ENCODE measurements at places on chromosomes 1 and 21. TPM values are rescaled to one million over a fixed set of nuclear protein-coding genes. Genes with fewer than 3 reads are reported as not detected.

The SPRR1B gene
- total RNA-seq: not detected

DNA sequence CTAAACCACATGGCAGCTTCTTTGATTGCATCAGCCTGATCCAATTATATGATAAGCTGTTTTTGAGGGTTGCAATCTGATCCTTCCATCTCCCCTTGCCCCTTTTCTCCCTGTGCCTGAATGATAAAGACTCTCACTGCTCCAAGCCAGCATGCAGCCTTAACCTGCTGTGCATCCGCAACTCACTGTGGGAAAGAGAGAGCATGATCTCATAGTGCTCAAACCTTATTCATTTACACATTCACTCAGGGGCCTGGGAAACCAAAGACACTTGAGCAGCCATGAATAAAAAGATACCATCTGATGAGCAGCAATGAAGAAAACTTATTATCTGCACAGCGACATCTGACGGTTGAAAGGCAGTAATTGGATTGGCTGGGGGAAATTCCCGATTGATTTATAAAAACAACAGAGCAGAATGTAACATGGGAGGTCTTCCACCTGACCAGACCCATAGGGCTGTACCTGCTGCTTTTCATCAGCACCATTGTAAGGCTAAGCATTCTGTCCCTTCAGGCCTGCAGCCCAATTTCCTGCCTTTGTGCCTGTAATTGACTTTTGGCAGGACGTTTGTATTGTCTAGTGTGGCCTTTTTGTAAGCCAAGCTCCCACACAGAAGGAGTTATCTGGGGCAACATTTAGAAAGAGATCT, 62.5 kb downstream of the KIAA0040 start:
- no peak for DNase-seq

The SPRR5 gene
- not detected for total RNA-seq

The NES gene
- total RNA-seq: 60.4 TPM

- DNase-seq: no peak
Observed at GRCh38 chr1:167695147-167695546, 26.6 kb upstream of the MPZL1 start.

The CLCA2 gene
- 0.22 TPM for total RNA-seq

DNA sequence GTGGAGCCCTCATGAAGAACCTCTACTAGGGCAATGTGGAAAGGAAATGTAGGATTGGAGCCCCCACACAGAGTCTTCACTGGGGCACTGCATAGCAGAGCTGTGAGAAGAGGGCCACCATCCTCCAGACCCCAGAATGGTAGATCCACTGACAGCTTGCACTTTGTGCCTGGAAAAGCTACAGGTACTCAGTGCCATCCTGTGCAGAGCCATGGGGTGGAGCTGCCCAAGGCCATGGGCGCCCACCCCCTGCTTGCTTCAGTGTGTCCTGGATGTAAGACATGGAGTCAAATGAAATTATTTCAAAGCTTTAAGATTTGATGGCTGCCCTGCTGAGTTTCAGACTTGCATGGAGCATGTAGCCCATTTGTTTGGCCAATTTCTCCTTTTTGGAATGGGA, 17.2 kb upstream of the TSHB start:
- DNase-seq: no peak

DNA sequence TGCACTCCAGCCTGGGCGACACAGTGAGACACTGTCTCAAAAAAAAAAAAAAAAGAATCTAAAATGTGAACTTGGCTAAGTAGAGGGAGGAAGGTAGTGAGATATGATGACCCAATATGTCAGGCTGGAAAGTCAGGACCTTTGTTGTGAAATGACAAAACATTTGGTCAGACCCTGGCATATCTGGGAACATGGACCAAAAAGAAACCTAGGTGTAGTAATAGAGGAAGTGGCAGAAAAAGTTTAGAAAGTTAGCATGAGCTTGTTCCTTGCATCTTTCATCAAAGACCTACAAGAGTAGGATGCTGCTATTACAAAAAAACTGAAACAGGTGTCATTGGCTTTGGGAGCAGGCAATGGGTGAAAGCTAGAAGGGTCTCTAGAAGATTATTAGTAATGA, 7.3 kb upstream of the S100A3 start:
- no peak for DNase-seq

DNA sequence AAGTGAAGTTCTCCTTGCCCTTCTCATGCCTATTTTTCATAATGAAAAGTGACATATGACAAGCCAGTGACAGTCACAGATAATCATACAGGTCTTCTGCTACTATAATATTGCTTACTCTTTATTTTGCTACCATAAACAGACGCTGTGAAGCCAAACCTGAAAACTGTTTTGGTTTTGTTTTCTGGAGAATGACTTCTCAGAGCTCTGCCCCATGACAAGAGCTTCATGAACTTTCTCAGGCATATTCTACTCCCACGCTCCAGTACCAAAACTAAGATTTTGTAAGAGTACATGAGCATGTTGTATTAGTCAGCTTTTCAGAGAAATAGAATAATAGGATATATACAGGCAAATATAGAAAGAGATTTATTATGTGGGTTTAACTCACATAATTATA, 64.3 kb upstream of the VTCN1 start:
- DNase-seq: no peak

- no peak for DNase-seq
Observed at GRCh38 chr1:209854196-209854595, 26.4 kb downstream of the UTP25 start.

GRCh38 chr1:177505905-177506590, 335.3 kb downstream of the BRINP2 start:
- DNase-seq: no peak

DNA sequence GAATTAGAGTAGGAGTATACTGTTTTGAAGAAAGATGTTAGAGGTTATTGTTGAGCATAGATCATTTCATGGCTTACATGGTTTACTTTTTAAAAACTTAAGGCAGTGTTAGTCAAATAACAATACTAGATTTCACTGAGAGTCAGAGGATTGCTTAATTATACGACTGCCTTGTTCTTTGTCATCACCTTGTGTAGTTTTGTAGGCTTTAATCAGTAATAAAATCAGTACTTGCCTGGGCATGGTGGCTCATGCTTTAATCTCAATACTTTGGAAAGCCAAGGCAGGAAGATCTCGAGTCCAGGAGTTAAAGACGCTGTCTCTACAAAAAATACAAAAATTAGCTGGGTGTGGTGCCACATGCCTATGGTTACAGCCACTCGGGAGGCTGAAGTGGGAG, 41.3 kb upstream of the GPR52 start:
- DNase-seq: no peak

The POU3F1 gene
- total RNA-seq: not detected

DNA sequence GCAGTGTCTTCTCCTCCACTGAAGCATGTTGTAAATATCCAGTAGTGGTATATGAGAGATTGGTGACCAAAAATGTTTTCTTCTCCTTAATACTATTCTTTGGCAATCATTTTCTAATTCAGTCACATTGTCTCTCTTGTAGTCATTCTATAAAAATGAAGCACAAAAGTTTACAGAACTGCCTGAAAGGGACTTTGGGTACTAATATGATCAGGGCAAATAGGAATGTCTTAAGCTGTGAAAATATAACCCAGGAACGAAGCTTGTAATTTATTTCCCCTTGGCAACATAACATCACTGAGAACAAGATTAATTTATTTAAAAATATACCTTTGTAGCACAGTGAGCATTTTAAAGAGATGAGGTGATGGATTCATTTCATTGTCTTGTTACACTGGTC, 4.9 kb downstream of the B3GALT2 start:
- no peak for DNase-seq

DNA sequence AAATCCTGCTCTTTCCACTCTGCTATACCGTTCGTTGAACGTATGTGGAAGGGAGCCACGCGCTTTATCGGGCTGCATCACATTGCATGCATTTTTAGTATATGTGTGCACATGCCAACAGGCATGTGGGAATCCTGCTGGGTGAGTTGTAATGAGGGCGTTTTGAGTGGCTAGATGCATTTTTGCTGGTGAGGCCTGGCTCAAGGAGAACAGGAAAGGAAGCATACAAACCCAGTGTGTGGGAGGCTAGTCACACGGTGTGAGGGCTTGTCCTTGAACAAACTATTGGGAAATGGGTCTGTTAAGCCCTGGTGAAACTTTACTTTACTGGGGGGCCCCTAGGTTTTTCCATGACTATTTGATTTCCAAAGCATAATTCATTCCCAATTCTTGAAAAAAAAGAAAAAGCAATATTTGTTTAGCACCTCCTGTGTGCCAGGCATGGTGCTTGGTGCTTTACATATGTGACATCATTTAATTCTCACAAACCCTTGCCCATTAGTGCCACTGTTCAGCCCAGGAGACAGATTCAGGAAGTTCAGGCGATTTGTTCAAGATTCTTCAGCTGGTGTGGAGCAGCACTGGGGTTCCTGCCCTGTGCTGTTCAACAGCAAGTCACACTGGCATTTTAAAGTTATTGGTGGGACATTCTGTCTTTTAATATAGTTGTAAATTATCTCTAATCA, 25.6 kb upstream of the JUN start:
- DNase-seq: no peak

GRCh38 chr1:230030122-230030821, 36.8 kb upstream of the GALNT2 start:
- no peak for DNase-seq

The TGFB2 gene
- total RNA-seq: 65.5 TPM

DNA sequence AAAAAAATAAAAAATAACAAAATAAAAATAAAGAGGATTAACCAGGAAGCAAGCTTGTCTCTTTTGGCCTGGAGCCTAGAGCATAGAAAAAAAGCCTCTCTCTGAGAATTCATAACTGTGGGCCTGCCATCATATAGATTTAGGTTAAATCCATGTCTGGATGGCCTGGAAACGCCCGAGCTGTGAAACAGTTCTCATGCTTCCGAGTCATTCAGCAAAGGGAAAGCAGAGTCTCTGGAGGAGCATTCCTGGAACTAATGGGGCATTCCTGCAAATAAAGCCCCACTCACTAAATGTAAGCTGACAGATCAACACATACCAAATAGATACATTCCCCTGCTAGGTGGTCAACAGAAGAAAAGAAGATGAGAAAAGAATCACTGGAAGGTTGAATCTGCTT, 75.8 kb upstream of the GNG4 start:
- DNase-seq: no peak

GRCh38 chr21:28159396-28159795, 833.3 kb downstream of the LTN1 start:
- no peak for DNase-seq

DNA sequence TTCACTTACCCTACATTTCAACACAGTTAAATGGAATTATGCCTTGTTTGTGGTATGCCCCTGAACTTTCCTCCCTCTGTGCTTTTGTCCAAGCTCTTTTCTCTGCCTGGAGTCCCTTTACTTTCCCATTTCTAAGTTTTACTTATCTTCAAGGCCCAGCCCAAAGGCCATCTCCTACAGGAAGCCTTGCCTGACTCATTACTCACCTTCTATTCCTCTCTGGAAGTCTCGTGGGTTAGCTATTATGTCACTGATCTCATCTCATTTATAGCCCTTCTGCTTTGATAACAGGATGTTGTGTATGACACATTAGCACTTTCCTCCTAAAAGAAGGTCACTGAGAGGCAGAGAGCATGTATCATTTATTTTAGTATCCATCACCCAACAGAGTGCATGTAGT, 78.8 kb upstream of the CD1D start:
- DNase-seq: peak; percentile 94

The SPATA17 gene
- 0.12 TPM for total RNA-seq

GRCh38 chr1:153536671-153537375, 1.0 kb upstream of the S100A6 start:
- peak; percentile 58 for DNase-seq

GRCh38 chr1:92792340-92792782, 7.5 kb upstream of the EVI5 start:
- DNase-seq: peak; percentile 64

DNA sequence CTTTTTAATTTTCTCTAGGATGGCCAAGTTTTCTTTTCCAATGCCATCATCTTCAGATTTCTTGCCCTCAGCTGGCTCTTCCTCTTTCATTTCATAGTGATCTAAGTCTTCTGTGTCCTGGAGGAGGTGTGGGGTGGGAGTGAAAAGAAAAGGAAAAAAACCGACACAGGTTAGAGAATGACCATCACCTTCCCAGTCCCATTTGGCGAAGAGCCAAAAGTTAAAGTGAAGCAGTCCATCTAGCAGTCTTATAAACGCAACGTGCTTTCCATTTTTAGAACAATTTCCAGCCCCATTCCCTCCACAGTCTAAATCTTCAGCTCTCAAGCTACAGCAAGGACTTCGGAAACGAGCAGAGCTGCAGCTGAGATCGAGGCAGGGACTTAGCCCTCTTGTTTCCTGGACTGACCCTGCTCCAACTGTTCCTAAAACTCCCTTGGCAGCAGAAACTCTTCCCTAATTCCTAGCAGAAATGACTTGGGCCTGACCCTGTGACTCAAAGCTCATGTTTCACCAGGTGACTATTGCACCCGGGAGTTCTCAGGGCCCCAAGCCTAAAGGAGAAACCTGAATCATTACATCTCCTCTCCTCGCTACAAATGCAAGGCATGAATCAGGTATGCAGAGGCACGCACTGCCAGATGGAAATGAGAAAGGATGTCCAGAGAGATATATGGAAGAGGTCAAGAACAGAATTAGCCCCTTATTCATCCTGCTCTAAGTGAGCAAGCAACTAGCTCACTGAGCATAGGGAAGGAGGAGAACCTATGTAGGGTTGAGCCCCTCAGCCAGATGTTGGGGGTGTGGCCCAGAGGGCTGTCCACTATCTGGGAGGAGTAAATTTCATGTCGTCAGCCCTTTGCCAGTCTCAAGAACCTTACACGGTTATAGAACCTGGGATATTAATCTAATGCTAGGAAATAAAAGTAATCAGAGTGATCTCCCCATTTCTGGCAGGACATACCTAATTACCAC, 5.1 kb downstream of the UBE2Q1 start:
- DNase-seq: no peak

DNA sequence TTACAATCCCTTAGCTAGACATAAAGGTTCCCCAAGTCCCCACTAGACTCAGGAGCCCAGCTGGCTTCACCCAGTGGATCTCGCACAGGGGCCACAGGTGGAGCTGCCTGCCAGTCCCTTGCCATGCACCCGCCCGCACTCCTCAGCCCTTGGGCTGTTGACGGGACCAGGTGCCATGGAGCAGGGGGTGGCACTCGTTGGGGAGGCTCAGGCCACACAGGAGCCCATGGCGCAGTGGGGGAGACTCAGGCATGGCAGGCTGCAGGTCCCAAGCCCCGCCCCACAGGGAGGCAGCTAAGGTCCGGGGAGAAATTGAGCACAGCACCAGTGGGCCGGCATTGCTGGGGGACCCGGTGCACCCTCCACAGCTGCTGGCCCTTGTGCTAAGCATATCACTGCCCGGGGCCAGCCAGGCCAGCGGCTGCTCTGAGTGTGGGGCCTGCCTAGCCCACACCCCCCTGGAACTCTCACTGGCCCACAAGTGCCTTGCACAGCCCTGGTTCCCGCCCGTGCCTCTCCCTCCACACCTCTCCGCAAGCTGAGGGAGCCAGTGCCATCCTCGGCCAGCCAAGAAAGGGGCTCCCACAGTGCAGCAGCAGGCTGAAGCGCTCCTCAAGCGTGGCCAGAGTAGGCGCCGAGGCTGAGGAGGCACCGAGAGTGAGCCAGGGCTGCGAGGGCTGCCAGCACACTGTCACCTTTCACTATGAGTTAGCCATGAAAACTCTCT, 117.8 kb downstream of the LIPI start:
- DNase-seq: no peak

DNA sequence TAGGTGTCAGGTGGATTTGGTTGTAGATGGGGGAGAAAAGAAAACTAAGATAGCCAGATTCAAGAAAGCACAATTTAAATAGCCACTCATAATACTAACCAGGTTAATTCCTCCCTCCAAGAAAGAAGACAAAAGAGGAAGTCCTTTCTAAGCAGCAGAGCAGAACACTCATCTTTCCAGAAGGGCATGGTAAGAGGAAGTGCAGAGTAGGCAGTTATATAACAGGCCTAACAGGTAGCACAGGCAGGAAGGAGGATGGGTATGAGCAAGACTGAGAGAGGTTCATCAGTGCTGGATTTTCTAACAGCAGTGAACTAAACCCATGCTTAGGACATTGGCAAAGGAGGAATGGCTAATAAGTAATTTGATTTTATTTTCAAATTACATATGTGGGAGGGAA, 517.5 kb downstream of the PLPP3 start:
- no peak for DNase-seq
